ENCODE measurements at places on chromosomes 16 and 17.

DNA sequence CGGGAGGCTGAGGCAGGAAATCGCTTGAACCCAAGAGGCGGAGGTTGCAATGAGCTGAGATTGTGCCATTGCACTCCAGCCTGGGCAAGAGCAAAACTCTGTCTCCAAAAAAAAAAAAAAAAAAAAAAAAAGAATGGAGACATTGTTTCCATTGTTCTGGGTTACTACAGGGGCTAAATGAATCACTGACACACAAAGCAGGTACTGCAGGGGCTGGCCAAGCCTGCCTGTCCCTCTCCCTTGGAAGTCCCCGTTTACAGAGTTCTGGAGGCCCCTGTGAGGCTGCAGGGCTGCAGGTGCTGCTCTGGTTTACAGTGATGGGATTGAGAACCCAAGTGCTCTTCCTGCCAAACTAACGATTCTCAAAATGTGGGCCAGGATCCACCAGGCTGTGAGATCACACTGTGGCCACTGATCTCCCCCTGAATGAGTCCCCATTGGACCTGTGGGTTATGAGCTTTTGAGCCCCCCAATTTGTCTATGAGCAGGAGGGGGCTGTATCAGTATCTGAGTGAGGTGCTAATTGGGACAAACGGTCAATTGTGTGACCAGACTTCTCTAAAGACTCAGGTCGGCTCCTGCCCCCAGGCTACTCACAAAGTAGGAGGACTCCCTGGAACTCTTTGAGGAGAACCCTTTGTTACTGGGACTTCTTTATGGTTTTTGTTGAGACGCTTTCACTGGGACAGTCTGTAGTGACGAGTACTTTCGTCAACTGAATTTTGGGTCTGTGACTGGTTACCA is 39.0 kb downstream of the DNAH17 start:
- no peak for DNase-seq

DNA sequence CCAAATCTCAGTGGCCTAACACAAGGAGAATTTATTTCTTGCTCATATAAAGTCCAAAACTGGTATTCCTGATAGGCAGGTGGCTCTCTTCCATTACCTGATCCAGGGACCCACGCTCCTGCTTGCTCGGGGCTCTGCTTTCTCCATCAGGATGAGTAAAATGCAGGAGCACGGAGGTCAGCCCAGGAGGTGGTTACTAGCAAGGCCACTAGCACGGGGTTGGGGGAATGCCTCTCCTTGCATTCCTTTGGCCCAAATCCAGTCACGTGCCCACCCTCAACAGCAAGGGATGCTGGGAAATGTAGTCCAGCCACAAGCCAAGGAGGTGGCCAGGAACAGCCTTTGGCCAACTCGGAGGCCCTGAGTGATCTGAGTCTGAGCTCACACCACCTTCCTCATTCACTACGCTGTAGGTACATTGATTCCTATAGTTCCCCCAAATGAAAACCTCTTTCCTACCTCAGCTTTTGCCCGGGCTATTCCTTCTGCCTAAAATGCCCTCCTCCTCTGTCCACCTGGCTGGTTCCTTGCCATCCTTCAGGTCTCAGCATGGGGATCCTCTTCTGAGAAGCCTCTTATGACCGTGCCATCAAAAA is 38.3 kb upstream of the HAPSTR1 start:
- no peak for DNase-seq

DNA sequence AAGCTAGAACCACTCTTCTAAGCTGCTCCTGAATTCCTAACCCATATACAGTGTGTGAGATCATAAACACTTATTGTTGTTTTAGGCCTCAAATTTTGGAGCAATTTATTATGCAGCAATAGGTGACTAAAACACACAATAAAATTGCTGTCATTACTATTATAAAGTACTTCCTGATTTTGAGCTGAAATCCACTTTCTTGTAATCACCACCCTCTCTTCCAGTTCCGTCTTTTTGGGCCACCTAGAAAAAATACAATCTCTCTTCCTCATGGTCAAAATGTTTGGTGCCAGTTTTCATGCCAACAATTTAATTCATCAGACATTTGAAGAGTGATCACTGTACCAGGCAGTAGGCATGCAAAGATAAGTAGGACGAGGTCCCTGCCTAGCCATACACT is 43.3 kb upstream of the NF1 start:
- no peak for DNase-seq

DNA sequence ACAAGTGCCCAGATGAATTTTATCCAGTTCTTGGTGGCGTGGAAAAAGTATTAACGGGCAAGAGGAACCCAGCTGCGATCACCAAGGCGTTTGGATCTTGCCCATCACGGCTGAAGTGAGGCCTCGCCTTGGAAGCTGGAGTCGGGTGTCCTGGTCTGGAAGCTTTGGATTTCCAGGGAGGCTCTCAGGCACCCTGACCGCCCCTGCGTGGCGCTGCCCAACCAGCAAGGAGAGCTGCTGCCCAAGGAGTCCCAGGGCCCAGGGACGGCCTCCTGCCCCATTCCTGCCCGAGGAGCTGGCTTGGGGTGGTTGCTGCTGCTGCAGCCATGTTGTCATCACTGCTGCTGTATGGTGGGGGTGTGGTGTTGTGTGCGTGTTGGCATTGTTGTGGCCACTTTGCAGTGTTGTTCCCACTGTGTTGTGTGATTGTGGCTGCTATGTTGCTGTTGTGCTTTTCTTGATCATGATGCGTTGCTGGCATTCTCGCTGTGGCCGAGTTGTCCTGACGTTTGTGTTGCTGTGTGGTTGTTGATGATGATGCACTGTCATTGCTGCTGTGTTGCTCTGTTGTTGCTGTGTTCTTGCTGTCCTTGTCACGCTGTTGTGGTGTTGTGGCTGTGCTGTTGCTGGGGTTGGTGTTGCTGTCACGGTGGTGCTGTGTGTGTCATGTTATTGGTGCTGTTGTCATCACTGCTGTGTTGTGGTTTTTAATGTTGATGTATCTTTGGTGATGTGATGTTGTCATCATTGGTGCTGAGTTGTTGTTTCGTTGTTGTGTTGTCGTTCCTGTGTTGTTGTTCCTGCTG is 318.8 kb downstream of the C16orf95 start:
- DNase-seq, result no peak

- DNase-seq, result no peak
Observed at GRCh38 chr17:50206604-50207293, 5.3 kb upstream of the COL1A1 start.

DNA sequence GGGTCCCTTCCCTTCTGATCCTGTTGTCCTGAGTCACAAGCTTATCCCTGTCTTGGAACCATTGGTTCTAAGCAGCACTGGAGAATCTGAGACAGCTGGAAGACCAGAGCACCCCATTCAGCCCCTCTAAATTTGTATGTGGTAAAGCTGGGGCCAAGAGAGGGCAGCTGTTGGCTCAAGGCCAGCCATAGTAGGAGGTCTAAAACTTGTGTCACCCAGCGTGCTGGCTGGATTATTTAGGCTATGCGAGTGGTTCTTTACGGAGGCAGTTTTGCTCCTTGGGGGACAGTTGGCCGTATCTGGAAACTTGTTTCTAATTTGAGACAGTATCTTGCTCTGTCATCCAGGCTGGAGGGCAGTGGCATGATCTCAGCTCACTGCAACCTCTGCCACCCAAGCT is 69.6 kb upstream of the GSE1 start:
- DNase-seq, result no peak

DNA sequence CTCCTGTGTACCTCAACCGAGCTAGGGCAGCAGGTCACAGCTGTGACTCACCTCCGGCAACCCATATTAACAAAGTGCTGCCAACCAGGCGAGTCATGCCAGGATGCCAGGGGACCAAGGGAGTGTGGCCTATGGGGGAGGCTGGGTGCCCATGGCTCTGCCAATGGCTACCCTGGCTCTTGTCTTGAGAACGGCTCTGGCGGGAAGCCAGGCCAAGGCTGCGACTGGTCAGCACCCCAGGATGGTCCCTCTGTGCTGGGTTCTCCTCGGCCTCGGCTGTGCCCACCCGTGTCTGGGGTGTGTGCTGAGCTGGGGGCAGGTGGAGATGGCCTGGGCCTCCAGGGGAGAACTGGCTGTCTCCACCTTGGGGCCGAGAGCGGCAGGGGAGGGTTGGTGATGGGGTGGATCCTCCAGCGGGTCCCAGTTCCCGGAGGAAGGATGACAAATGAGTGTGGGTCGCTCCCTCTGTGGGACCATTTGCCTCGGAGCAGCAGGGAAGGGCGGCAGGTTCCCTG is 75.8 kb downstream of the MRC2 start:
- DNase-seq, result peak; percentile 90

- DNase-seq, result no peak
Observed at GRCh38 chr16:72715267-72715666, 332.7 kb downstream of the ZFHX3 start.

- no peak for DNase-seq
Observed at GRCh38 chr17:37640015-37640414, 3.2 kb downstream of the DDX52 start.

DNA sequence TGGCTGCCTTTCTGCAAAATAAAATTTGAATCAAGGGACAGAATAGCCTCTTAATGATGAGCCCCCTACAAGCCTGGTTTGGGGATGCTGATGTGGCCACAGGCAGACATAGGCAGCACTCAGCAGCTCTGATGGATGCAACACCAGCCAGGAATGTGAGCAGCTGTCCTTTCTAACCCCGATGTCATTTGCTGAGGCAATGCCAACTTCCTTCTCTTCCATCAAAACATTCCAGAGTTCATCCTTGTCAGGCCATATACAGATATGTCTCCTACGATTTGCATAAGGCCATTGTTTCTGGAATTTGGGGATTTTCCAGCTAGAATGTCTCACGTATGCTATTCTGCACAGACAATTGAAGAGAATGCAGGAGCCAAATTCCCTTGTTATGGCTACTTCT is 52.1 kb upstream of the MYOCD start:
- DNase-seq, result no peak

- DNase-seq, result no peak
Observed at GRCh38 chr17:57604771-57605674, 140.1 kb downstream of the CCDC182 start.

- DNase-seq, result no peak
Observed at GRCh38 chr17:32629563-32630190, 142.9 kb downstream of the CDK5R1 start.

Data from T1000 (cell line).